ENCODE measurements at places on chromosomes 5 and 9.

DNA sequence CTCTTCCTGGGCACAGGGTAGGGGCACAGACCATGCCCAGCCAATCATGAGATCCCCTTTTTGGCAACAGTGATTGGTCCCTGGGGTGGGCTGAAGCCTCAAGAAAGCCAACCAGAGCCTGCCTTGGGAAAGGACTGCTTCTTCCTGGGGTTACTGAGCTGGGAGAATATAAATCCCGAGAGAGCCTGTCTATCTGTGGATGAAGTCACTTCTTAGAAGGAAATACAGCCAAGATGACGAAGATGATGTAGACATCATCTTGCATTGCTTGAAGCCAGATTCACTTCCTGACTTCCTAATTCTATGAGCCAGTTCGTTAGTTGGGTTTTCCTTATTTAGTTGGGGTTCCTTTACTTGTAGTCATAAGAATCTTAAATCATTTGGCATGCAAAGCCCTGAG, 50.1 kb upstream of the PWWP2A start:
- no peak for DNase-seq

- no peak for DNase-seq
Observed at GRCh38 chr9:98108531-98109031, 10.4 kb downstream of the TRIM14 start.

GRCh38 chr5:3179220-3179619, 416.4 kb upstream of the IRX1 start:
- DNase-seq: no peak

- no peak for DNase-seq
Observed at GRCh38 chr9:69396759-69397158, 71.7 kb downstream of the ENTREP1 start.

DNA sequence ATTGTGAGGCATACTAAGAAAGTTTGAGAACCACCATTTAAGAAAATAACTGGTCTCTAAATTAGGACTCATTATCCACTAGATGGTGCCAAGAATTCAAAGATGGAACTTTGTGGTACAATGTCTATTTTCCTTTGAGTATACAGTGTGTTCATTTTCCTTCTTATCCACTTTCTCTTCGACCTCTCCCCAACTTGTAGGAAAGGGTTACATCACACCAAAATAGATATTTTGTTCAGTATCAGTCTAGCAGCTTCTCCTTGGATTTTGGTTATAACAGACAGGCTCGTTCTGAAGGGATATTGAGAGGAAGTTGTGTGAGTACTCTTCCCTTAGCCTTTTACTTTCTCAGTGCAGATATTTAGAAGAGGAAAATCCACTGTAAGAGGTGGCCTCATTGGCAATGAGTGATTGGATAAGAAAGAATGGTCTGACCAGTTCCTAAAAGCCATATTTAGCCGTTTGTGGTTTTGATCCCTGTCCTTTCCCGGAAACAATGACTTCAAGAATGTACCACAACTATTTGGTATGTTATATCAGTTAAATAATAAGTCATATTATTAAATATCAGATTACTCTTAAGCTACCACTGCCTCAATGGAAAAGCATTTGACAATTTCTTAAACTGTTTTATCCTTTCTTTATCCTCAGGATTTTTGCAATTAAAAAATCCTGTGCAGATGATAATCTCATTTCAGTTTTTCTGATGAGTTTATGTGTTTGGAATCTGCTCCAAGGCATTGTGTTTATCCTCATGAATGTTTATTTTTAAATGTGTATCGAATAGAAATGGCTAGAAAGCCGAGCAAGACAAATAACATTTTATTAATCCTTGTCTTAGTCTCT, 69.0 kb upstream of the GRAMD2B start:
- no peak for DNase-seq

- no peak for DNase-seq
Observed at GRCh38 chr9:69273161-69273560, 51.9 kb upstream of the ENTREP1 start.

- DNase-seq: no peak
Observed at GRCh38 chr5:150499437-150499956, 8.4 kb upstream of the NDST1 start.

GRCh38 chr9:117772960-117773359, 68.8 kb downstream of the TLR4 start:
- DNase-seq: no peak

DNA sequence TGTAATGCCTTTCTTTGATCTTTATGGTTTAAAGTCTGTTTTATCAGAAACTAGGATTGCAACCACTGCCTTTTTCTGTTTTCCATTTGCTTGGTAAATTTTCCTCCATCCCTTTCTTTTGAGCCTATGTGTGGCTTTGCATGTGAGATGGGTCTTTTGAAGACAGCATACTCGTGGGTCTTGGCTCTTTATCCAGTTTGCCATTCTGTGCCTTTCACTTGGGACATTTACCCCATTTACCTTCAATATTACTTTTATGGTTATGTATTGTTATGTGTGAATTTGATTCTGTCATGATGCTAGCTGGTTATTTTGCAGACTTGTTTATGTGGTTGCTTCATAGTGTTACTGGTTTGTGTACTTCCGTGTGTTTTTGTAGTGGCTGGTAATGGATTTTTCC, 59.2 kb downstream of the YTHDC2 start:
- no peak for DNase-seq

- DNase-seq: no peak
Observed at GRCh38 chr5:63245271-63245670, 666.7 kb downstream of the LRRC70 start.

- DNase-seq: no peak
Observed at GRCh38 chr9:133121915-133122550, 993 bp upstream of the RALGDS start.

GRCh38 chr5:78661691-78662090, 13.1 kb upstream of the LHFPL2 start:
- no peak for DNase-seq

- no peak for DNase-seq
Observed at GRCh38 chr5:128673411-128673957, 135.4 kb upstream of the FBN2 start.

- DNase-seq: no peak
Observed at GRCh38 chr9:129626625-129627284, 792 bp downstream of the NTMT1 start.

DNA sequence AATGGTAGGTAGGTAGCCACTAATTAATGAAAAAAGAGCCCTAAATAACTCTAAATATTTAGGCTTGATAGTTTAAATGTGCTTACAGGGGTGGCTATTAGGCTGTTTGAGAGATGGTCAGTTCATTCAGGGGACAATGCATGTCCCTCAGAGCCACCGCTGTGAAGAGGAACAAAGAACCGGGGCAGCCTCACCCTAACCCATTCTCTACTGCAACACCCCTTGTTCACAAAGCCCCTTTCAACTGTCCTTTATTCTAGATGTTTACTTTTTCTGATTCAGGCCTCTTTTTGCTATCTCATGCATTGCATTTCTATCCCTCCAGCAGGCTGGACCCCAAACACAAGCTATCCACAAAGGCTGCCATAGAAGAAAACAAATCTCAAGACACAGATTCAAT, 906.7 kb downstream of the NR2F1-AS1 start:
- DNase-seq: no peak

DNA sequence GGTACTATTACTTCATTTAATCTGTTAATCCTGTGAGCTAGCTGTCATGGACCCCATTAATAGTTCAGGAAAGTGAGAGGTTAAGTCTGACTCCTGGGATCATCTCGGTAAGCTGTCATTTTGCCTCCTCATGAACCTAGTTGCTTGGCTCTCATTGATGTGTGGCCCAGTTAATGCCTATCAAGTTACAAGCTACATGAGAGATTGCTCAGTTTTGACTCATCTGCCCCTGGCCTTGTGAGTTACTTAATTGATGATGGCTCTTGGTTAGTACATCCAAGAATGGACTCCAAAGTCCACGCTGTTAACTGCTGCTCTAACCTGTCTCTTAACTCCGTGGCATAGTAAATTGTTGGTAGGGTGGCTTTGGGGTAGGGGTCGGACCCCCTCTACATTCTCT, 23.9 kb downstream of the LARP1 start:
- no peak for DNase-seq

- DNase-seq: no peak
Observed at GRCh38 chr5:73827106-73827450, 201.1 kb downstream of the ARHGEF28 start.

- no peak for DNase-seq
Observed at GRCh38 chr5:109298794-109299193, 111.0 kb downstream of the PJA2 start.

DNA sequence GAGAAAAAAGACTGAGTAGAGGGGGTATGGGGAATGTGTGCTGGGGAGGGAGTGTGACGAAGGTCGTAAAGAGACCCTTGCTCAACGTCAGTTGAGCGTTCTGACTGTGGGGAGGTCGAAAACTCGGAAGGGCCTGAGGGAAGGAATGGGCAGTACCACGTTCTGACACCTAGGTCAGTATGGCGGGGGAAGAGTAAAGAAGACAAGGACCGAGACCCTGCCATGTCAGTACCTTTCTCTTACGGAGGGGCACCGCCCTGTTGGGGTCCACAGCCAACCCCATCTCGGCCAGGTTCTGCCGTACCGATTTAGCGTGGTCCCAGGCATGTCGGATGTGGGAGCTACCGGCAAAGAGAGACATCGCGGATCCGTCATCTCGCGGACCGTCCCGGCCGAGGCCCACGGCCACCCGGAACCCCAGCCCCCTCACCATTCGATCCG, 375 bp downstream of the NOP16 start:
- DNase-seq: peak; percentile 32

- DNase-seq: no peak
Observed at GRCh38 chr9:20014168-20014567, 225.3 kb upstream of the SLC24A2 start.

DNA sequence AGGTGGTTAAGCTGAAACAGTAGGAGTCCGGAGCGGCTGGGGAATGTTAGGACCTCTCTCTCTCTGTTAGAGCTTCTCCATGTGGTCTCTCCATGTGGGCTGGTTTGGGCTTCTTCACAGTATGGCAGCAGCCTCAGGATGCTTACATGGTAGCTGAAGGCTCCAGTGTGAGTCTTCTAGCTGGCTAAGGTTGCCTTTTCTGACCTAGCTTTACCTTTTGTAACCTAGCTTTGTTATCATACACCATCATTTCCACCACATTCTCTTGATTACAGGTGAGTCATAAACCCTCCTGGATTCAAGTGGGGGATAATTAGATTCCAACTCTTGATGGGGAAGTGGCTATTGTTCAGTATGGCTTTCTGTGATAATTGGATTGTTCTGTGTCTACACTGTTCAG, 98.5 kb downstream of the MTREX start:
- no peak for DNase-seq

GRCh38 chr9:73441890-73442818, 290.5 kb downstream of the ANXA1 start:
- no peak for DNase-seq

- no peak for DNase-seq
Observed at GRCh38 chr9:3526997-3527940, 1.5 kb upstream of the RFX3 start.

DNA sequence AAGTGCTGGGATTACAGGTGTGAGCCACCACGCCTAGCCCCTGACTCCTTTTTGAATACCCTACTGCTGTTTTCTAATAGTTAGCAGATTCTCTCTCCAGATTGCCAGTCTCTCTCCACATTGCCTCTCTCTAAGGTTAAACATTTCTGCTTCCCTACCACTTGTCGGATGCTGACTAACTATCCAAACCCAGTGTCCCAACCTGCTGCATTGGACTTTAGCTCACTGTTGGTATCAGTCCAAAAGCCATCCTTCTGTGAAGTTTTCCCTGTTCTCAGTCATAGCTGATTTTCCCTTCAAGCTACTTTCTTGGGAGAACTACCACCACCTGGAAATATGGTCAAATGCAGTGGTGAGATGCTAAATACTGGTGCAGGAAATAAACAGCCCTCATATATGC, 48.7 kb downstream of the TLR4 start:
- DNase-seq: no peak

GRCh38 chr5:68440651-68441050, 225.1 kb downstream of the PIK3R1 start:
- DNase-seq: no peak

- DNase-seq: no peak
Observed at GRCh38 chr9:114606068-114606467, 5.0 kb upstream of the TMEM268 start.

DNA sequence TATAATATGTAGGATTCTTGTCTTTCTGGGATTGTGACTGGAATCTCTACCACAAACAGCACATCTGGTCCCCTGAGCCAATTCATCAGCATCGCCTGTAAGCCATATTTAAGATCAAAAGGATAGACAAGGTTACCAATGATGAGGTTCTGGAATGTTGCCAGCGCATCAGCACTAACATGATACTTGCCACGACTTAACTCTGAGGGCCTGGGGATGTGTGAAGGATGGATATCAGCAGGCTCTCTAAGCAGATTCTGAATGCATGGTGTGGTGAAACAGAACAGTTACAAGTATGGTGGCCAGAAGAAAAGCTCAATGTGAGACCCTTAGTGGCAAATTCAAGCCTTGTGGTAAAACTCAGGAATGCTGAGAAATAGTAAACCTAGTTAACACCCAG, 143.0 kb downstream of the XRCC4 start:
- no peak for DNase-seq

- DNase-seq: peak; percentile 84
Observed at GRCh38 chr5:173056783-173057061, 570 bp downstream of the CREBRF start.

- DNase-seq: no peak
Observed at GRCh38 chr5:90871391-90871991, 312.9 kb downstream of the ADGRV1 start.

DNA sequence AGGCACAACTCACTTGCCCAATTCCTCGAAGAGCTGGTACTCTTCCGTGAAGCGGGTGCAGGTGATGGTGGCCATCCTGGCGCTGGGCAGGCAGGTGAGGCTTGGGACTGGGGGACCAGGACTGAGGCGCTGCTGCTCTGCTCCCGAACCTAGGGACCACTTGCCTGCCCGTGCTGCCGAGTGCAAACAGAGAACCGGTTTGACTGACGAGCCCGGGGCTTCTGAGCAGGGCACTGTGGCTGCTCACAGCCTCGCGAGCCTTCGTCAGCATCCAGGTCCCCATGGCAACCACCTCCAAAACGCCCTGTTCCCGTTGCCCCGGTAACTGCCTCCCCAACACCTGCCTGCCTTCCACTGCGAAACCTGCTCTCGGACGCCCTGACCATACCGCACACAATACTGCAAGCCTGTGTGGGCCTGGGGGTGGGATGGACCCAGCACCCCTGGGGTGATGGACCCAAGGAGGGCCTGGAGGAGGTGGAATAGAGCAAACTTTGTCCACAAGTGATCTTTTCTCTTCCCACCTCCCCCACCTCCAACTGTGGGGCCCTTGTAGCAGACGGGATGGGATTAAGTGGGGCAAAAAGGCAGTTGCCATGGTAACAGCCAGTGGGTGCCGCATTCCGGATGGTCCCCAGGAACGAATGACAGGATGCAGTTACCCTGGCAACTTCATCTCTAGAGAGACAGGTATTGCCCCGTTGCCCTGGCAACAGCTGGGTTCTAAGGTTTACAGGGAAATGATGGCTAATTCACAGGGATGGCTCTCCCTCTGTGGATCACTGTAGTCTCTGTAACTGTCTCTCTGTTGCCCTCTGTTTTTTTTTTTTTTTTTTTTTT, at the start of gene CAMK2A:
CAMK2A (minus strand) TSS at position 223 of the 840 bp plus-strand sequence; CDS start at position 75, 148 bp downstream.
- DNase-seq: no peak

- DNase-seq: no peak
Observed at GRCh38 chr5:6583049-6583880, 49.6 kb downstream of the NSUN2 start.

Measured in stimulated activated CD4-positive, alpha-beta T cell treated with anti-CD3 and anti-CD28 coated beads, Interleukin-2, amount 100 ng/mL, for 24 hours (primary cell).